Stimulated activated CD4-positive, alpha-beta T cell treated with anti-CD3 and anti-CD28 coated beads, Interleukin-15, amount 100 ng/mL, for 1 hour (primary cell): ENCODE measurements at places on chromosomes 4 and X.
A peak's percentile ranks its signal among the peaks of the same experiment; 100 is the strongest.

DNA sequence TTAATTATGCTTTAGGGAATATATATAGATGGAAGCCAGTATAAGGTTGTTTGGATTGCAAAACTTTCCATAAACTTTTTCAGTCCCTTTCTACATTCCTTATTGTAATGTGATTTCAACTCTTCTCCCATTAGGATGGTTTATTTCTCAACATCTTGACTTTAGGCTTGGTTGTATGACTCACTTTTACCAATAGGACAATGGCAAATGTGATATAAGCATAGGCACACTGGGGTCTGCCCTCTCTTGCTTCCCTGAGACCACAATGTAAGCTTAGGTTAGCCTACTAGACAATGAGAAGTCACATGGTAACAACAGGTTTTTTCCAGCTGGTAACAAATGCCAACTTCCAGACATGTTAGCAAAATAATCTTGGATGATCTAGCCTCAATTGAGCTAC, 163.3 kb upstream of the RBPJ start:
- no peak for DNase-seq

DNA sequence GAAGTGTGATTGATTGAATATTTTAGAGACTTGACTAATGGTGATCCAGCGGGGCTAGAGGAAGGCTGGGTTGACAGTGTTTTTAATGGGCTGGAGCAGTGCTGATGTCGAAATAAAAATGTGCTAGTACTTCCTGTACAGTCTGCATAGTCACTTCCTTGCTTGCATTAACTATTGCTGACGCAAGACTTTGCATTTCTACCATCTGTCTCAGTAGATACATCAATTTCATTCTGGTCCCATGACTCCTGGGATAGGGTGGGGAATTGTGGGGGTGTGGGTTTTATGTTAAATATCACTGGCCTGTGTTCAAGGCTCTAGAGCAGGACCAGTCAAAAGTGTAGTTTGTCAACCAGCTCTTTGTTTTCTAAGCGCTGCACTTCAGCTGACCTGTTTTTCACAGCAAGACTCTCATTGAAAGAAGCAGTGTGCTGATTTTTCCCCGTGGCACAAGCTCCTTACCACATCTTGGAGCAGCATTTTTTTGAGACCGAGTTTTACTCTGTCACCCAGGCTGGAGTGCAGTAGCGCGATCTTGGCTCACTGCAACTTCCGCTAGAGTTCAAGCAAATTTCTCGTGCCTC, 35.2 kb upstream of the PHEX start:
- no peak for DNase-seq

DNA sequence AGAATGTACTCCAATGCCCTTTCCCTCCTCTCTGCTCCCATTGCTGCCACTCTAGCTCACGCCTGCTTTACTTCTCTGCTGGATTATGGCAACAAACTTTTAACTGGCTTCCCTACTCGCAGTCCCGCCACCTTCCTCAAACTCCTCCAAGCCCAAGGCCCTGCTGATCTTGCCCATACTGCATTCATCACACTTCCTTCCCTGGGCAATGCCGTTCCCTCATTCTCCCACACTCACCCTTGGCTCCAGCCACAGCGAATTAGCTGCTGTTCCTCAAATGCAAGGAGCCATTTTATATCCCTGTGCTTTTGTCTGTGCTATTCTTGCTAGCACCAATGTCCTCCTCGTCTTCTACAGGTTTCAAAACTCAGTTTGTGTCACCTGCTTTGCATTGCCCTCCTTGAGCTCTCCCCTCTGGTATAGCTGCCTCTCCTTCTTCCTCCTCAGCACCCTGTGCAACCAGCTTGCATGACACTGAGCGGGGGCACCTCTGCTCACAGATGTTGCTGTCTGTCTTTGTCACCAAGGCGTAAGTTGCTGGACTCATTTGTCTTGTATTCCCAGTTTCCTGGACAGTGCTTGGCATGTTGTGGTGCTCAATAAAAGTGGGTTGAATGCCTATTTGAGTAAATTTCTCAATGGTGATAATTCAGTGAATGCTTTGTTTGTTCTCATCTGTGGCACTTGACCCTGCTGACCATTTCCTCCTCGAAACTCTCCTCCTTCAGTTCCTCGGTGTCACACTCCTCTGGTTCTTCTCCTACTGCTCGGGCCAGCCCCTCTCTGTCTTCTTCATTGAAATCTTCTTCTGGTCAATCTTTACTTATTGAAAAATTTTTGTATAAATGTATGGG, 22.4 kb upstream of the MGST2 start:
- DNase-seq = no peak

- peak; percentile 58 for DNase-seq
Observed at GRCh38 chrX:107673933-107674479, 45.7 kb downstream of the PRPS1 start.

- no peak for DNase-seq
Observed at GRCh38 chrX:93985344-93986307, 311.6 kb downstream of the FAM133A start.

GRCh38 chr4:37549041-37549440, 137.1 kb downstream of the RELL1 start:
- no peak for DNase-seq

- DNase-seq = no peak
Observed at GRCh38 chrX:10198254-10198653, 41.5 kb downstream of the CLCN4 start.
